Activated CD4-positive, alpha-beta T cell treated with anti-CD3 and anti-CD28 coated beads, Interleukin-2, amount 50 U/mL, for 16 hours (primary cell): ENCODE measurements at places on chromosomes 7 and 10.

- DNase-seq = no peak
These were observed 64.9 kb downstream of the EEPD1 start for GRCh38 chr7:36217961-36218284.

DNA sequence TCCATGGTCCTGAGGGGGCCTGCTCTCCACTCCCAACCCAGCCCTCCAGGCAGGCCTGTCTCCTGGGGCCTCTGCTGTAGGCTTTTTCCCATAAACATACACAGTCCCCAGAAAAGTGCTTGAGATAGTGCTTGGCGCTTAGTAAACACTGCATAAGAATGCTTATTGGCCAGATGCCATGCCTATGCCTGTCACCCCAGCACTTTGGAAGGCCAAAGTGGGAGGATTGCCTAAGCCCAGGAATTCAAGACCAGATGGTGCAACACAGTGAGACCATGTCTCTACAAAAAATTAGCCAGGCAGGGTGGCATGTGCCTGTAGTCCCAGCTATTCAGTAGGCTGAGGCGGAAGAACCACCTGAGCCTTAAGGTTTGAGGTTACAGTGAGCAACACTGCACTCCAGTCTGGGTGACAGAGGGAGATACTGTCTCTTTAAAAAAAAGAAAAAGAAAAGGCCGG, 24.6 kb upstream of the ASL start:
- no peak for DNase-seq

GRCh38 chr7:26858241-26858715, 6.1 kb downstream of the SKAP2 start:
- no peak for DNase-seq

DNA sequence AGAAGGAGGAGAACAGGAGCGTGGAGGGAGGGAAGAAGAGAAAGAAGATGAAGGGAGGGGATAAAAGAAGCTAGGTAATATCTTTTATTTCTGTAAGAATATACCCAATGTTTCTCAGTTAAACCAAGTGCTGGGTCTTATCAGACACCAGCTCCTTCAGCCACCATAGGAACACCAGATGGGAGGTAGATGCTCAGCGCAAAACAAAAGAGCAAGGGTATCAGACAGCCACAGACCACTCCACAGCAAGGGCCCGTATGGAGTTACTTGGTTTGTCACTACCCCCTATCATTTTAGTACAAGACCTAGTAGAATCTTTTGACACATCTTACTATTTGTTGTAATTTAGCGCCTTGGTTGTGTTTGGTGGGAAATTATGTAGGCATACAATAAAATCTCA, 65.9 kb upstream of the FAM133B start:
- DNase-seq = no peak

DNA sequence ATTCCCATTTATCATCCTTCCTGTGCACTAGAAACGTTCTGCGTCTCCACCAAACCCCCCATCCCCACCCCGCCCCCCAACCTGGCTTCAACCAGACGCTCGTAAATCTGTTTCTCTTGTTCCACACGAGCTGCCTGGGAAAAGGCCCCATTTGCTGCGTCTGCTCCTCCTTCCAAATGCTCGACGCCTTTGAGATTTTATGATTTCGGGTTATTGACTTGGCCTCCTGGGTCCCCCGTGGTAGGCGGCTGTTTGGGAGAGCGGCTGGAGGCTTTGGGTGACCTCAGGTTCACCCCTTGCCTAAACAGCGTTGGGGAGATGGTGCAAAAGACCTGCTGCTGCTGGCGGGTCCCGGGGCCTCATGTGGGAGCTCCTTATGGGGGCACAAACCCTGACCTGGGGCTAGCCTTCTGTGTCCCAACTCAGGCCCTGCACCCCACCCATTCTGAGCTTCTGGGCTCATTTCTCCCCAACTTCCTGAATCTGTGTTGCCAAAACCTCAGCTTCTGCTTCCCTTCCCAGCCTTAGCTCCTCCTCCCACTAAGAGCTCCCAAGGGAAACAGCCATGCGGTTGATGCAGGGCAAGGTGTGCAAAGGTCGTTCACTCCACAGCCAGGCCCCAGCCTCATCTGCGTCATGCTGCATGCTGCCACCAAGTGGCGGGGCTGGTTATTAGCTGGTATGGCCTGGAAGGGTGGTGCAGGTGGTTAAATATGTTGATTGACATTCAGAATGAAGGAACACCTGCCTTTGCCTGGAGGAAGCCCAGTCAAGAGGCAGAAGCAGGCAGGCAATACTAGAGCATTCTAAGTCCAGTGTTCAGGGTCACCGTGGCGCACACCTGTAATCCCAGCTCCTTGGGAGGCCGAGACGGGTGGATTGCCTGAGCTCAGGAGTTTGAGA, 49.1 kb upstream of the ELN start:
- peak; percentile 43 for DNase-seq

- no peak for DNase-seq
These were observed 160.3 kb downstream of the SNX10 start for GRCh38 chr7:26451997-26452396.

DNA sequence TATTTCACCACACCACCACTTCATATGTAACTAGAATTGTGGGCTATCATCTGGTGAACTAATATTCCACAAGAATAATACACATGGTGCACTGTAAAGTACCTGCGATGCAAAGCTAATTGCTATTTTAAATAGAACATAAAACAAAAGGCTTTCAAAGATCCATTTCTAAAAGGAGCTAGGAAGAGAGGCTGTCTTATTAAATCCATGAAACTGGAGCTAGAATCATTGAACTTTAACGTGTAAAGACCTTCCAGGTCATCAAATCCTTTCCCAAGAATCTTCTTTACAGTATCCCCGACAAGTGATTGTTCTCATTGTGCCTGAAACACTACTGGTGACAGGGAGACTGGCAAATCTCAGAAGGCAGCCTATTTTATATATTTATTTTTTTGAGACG, 224.9 kb downstream of the CHCHD3 start:
- no peak for DNase-seq

- DNase-seq = no peak
These were observed 40.5 kb downstream of the RCC1L start for GRCh38 chr7:75033064-75033463.

- DNase-seq = no peak
These were observed 5.0 kb upstream of the TRUB1 start for GRCh38 chr10:114932945-114933344.

GRCh38 chr10:4427532-4427931, 398.5 kb upstream of the AKR1E2 start:
- no peak for DNase-seq

GRCh38 chr10:101559596-101560297, 28.3 kb downstream of the POLL start:
- DNase-seq = no peak

GRCh38 chr10:29055101-29055500, 233.8 kb upstream of the LYZL1 start:
- DNase-seq = no peak

DNA sequence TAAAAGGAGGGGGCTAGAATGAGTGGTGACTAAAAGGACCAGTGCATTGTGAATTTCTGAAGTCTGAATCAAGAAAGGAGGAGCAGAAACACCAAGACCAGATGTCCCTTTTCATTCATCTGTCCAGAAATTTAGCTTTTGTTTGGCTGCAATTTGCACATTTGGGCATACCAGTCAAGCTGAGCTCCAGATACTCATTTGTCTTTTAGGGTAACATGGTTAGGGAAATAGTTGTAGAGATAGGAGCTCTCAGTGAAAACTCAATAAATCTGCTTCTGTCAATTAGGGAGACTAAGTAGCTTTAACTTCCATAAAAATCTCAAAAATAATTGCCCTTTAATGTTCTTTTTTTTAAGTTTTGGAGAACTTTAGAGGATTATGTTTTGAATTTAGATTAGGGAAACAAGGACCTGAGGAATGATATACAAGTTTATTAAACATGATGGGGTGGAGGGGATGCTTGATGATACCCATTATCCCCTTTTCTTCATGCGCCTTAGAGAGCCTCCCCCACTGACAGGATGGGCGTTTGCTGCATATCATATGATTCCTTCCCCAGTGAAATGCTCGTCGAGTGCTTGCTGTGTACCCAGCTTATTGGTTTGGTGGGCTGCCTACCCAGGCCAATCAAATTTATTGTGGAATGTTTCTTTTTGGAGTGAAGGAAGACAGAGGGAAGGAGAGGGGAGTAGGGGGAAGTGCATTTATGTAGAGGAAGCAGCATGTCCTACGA, 50.7 kb upstream of the RPA3 start:
- DNase-seq = no peak

- DNase-seq = peak; percentile 86
These were observed 29.8 kb downstream of the PLAU start for GRCh38 chr10:73940634-73941221.

DNA sequence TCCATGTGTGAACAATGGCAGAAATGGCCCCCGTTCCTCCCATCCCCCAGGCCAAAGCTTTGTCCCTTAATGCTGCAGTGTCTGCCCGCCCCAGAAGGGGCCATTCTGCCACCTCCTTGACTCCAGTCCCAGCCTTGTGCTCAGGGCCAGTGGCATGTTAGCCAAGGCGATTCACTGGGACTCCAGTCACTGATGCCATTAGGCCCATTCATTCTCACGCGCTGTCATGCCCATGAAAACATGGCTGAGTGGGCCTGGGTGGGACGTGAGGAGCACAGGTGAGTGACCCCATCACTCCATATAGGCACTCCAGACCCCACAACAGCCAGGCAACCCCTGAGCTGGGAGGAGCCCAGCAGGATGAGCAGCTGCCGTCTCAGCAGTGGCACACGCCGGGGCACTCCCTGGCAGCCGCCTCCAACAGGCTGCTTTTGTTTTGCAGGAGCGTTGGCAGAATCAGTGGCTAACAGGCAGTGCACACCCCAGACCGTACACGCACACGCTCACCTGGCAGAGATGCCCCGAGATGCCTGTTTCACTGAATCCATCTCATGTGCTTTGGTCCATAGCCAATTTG, 79.5 kb downstream of the TCERG1L start:
- DNase-seq = no peak

DNA sequence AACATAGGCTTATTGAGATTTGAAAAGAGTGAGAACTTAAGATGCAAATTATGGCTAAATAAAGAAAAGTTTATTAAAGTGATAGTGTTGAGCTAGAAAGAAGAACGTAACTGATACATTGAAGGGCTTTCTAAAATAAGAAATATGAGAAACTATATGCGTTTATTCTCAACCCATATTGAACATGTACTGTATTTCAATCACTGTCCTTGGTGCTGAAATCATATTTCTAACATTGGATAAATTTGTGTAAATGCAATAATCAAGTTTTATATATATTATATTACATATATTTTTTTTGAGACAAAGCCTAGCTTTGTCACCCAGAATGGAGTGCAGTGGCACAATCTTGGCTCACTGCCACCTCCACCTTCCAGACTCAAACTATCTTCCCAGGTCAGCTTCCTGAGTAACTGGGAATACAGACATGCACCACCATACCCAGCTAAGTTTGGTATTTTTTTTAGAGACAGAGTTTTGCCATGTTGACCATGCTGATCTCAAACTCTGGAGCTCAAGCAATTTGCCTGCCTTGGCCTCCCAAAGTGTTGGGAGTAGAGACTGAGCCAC, 1065.8 kb downstream of the REEP3 start:
- DNase-seq = no peak

DNA sequence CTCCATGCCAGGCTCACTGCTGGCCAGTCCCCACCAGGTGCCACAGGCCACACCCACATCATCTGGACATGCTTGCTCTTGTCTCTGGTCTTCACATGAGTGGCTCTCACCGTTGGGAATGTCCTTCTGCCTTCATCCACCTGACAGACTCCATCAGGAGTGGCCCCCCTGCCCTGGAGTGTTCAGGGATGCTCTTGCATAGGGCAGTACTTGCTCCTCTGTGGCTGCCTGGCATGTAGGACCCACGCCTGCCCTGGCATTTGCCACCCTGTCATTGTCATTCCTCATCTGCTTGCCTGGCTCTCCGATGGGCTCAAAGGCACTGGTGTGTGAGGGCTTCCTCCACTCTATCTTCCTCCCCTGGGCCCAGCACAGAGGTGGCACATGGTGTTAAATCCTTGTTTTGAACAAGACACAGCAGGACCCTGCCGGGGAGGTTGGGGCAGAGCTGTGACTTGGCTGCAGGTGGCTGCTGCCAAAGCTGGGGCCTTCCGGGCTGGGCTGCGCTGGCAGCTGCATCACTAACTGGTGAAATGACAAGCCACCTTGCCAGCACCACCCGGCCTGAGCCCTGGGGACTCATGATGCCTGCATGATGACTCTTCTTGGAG, 1.8 kb downstream of the SH2D4B start:
- DNase-seq = no peak

GRCh38 chr10:93193906-93194305, 120.2 kb downstream of the CYP26A1 start:
- DNase-seq = no peak

DNA sequence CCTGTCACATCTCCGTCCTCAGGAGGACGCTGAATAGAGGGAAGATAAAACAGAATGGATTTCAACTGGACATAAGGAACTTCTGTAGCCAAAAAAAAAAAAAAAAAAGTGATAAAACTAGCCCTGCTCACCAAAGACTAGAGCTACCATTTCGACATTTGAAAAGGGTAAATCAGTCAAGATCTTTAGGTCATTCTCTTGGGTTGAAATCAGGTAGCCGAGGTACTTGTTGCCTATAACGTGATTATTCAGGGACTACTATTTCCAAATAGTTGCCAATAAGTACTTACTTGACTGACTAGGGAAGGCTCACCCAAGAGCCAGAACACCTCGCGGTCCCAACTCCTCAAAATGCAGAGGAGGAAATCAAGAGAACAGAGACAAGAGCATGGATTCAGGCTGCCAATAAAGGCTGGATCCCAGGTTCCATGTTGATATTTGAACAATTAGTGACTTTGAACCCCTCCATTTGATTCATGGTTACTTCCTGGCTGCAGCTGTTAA, 2.0 kb downstream of the RHEB start:
- no peak for DNase-seq

- DNase-seq = no peak
These were observed 164.2 kb downstream of the HDAC9 start for GRCh38 chr7:18659746-18660145.

- no peak for DNase-seq
These were observed 214.6 kb upstream of the ZNF32 start for GRCh38 chr10:43863270-43863669.

- DNase-seq = no peak
These were observed 226.7 kb upstream of the MDFIC start for GRCh38 chr7:114695182-114695581.

GRCh38 chr10:11713186-11713743, 28.9 kb upstream of the ECHDC3 start:
- DNase-seq = no peak

DNA sequence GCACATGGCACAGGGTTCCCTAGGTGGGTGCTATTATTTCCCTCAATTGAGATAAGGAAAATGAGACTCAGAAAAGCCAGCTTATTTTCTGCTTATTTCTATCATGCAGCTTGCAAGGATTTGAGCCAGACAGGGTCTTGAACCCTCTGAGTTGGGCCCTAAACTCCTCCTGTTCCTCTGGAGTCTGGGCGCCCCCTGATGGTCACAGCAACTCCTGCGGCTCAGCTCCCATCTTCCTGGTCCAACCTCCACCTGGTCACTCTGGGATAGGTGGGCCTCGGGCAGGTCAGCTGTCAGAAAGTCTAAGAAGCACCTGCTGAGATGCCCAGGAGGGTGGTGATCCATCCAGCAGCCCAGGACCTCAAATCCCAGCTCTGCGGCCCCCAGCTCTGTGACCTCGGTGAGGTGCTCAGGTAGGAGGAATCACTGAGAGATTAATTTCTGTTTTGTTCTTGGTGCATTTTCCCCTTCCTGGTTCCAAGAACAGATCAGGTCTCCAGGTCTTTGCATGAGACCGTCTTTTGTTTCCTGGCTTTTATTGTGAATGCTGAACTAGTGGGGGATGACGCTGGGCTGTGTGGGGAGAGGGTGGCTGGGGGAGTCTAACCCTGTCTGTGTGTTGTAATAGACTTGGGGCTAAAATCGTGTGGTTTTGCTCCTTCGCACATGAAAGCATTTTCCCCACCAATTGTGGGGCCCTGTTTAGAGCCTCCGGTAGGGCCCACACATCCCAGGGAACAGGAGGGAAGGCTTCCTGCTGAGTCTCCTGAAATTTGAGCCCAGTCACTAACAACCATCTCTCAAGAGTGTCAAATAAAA, 32.8 kb downstream of the TMEM130 start:
- DNase-seq = peak; percentile 21
